Stimulated activated naive CD4-positive, alpha-beta T cell treated with Interleukin-2 at 50 U/mL for 16 hours (primary cell): ENCODE measurements at places on chromosomes 13 and 19.

- peak; percentile 63 for DNase-seq
Measured at GRCh38 chr19:13093407-13094105, 9.1 kb downstream of the LYL1 start.

DNA sequence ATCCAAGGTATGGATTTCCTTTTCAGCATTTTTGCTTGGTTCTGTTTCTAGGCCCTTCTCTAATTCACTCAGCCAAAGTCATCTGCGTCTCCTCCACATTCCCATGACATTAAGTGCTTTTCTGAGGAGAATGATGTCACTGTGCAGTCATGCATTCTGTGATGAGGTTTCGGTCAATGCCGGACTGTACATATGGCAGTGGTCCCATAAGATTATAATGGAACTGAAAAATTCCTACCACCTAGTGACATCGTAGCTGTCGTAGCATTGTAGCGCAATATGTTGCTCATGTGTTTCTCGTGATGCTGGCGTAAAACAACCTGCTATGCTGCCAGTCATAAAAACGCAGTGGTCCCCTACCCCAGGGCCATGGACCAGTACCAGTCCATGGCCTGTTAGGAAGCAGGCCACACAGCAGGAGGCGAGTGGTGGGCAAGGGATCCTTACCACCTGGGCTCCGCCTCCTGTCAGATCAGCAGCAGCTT lies 63.4 kb upstream of the TNFRSF19 start:
- no peak for DNase-seq

GRCh38 chr13:71090990-71091389 lies 776.0 kb downstream of the DACH1 start:
- no peak for DNase-seq

DNA sequence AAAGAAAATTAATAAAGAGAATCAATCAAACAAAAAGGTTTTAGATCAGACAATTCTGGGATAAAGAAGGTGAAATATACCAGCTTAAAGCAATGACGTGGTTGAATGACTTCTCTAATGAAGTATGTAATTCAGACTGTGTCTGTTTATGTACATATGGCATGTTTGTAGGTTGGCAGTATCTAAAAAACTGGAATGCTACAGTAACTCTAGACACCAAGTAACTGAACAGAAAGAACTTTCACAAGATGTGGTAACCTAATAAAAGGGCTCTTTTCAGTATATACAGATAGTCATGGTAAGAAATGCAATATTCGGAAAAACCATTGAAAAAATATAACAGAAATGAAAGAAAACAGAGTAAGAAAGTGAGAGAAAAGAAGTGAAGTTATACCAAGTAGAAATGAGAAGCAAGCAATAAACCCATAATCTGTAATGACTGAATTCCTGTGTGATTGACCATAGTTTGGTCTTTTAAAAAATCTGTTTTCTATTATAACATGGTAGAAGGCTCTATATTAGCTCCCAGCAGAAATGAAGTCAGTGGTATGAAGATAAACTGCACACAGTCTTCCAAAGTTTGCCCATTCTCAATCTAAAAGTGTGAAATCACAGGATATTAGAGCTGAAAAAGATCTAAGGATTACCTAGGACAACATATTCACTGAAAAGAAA lies 31.4 kb downstream of the ELF1 start:
- DNase-seq, result no peak

DNA sequence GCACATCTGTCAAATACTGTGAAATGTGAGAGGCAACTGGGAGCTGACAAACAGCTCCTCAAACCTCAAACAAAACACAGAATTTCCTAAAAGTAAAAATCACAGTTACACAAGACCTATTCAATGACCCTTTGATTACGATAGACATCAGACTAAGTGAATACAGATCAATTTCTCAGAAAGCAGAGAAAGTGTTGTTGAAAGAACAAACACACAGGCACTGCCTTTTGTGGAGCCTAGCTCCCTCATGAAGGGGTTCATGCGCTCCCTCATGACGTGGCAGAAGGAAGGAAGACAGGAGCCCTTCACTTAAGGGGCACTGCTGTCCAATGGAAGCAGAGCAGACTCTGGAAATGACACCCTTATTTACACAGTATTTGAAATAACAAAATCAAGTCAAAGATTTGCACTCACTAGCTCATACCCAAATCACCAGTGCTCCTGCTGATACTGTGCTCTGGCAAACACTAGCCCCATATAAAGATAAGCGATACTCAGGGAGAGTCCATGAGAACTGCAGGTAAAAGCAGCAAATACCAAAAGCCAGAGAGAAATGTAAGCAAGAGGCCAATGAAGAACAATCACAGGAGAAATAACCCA lies 144.9 kb downstream of the KLF12 start:
- no peak for DNase-seq

DNA sequence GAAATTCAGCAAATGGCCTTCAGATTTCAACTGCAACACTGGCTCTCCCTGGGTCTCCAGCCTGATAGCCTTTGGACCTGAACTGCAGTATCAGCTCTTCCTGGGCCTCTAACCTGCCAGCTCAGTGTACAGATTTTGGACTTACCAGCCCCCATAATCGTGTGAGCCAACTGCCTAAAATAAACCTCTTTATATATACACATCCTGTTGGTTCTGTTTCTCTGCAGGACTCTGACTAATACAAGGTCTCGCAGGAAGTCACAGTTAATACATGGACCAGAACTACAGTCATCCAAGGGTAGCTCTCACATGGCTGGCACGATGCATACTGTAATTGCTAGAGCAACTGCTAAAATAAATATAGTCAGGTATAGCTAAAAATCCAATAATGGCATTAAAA lies 85.1 kb downstream of the KATNAL1 start:
- no peak for DNase-seq

DNA sequence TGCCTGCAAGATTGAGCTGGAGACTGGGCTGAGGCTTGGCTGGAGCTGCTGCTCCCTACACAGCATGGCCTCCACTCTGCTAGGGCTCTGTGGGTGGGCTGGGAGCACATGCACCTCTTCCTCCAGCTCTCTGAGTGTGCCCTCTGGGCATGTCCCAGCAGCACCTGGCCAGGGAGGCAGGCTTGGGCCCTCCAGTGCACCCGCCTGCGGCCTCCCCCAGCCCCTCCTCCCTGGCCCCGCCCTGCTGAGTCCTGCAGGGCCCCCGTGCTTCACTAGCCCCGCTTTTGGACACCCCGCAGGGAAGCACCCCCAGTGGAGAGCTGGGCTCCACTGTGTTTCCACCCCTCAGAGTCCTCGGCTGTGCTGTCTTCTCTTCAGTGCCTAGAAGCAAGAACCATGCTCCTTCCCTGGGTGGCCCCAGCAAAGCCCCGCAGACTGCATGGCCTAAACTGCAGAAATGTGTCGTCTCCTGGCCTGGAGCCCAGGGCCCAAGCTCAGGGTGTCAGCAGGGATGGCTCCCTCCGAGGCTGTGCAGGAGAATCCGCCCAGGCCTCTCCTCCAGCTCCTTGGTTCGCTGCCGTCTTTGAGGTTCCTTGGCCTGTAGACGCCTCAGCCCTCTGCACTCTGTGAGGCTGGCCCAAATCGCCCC lies 5.0 kb upstream of the TEX29 start:
- no peak for DNase-seq

GRCh38 chr19:17409990-17410389 lies 4.6 kb upstream of the BST2 start:
- DNase-seq, result no peak

DNA sequence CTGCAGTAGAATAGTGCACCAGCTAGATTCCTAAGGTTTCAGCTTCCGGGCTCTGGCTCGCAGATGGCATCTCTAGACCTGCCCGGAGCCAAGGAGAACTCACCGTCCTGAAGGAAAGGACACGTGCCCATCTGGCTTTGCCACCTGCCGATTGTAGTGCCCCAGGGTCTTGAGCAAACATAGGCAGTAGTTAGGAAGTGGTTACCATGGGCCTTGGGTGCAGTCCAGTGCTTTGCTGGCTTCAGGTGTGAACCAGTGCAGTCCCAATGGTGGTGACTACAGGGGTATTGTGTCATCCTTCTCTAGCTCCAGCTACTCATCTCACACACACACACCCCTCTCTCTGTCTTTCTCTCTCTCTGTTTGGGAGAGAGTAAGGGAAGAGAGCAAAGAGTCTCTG lies 61.4 kb upstream of the TEX29 start:
- DNase-seq, result no peak

DNA sequence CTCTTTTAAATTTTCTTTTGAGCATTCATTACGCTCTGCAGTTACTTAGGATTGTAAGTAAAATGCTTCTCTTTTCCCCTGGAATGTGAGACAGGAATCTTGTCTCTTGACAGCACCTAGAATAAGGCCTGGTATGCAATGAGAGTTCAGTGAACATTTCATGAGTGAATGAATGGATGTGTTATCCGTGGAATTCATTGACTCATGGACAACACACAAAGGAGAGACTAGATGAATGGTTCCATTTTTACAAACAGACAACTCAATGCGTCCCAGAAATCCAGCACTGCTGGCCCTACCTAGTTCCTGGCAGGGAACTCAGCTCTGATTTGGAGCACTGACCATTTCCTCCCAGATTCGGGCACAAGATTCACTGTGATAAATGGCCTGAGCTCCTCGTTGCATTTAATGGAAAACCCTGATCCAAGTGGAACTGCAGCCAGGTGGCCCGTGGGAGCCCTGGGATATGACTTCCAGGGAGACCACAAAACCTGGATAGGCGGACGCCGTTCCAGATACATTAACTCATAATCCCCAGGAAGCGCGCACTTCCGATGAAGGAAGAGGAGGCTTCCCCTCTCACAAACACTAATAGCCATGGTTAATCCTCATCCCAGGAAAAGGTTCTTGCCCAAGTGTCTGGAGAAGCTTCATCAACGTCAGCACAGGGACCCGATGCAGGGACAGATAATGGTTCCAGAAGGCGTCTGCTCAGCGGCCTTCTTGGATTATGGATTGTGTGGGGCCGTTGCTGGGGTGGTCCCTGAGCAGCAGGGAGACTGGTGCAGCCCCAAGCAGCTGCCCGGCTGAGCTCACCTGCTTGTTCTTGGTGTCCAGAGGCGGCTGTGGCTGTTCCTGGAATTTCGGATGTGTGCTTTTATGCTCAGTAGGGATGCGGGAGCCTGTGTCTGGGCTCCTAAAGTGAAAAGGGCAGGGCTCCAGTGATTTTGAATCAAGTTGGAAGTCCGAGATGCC lies 211.1 kb upstream of the TSHZ3 start:
- DNase-seq, result no peak

DNA sequence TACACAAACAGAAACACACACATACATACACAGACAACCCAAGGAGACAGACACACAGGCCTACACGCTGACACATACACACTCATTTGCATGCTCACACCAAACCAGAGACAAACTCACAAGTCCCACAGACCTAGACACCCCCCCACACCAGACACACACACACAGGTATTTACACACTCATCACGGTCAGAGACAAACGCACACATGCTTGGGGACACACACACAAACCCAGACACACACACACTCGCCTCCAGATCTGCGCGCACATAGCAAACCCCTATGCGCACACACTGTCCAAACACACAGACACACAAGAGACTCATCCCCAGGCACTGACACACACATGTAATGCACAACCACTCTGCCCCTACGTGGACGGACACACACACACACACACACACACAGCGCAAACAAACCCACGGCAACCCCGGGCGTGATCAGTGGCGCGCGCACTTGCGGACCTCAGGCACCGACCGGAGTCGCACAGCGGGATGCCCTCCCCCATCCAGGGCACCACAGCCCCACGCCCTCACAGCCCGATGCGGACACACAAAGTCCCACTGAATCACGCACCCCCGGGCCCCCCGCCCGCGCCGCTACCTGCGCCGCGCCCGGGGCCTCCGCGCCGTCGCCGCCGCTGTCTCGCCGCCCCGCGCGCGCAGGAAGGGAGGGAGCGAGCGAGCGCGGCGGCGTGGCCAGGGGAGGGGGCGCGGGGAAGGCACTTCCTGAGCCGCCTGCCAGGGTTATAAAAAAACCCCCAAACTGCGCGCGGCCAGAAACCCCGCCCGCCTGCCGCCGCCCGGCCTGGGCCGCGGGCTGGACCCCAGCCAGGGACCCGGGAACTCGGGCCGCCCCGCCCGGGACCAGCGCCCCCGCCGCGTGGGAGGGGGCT lies at the start of gene ADAMTS10:
Gene ADAMTS10 (minus strand): TSS at position 675 of the 895 bp plus-strand sequence. CDS start 5,005 bp downstream, outside the sequence.
- DNase-seq, result peak; percentile 27

DNA sequence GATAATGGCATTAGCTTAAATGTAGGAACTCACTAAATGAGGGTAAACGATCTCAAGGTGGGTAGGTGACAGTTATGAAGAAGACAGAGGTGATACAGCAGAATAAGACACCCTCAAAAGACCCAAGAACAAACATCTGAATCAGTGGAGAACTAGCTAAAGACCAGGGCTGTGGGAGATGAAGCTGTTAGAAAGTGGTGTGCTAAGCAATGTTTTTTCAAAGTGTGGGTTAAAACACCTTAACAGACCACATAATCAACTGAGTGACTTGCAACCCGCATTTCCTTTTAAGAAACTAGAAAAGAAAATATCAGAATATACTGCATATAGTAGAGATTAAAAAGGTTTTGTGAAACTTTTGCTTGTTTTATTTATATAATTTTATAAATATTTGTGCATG lies 70.0 kb downstream of the ZDHHC20 start:
- DNase-seq, result no peak

GRCh38 chr13:55500694-55501093 lies 1640.0 kb upstream of the PRR20A start:
- DNase-seq, result no peak

GRCh38 chr13:29491248-29491647 lies 104.2 kb downstream of the SLC7A1 start:
- no peak for DNase-seq

DNA sequence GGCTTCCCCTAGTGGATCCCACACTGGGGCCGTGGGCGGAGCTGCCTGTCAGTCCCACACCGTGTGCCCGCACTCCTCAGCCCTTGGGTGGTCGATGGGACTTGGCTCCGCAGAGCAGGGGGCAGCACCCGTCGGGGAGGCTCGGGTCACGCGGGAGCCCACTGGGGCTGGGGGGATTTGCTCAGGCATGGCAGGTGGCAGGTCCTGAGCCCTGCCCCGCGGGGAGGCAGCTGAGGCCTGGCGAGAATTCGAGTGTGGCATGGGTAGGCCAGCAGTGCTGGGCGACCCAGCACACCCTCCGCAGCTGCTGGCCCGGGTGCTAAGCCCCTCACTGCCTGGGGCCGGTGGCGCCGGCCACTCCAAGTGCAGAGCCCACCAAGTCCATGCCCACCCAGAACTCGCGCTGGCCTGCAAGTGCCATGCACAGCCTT lies 481.7 kb upstream of the PRR20A start:
- DNase-seq, result no peak

DNA sequence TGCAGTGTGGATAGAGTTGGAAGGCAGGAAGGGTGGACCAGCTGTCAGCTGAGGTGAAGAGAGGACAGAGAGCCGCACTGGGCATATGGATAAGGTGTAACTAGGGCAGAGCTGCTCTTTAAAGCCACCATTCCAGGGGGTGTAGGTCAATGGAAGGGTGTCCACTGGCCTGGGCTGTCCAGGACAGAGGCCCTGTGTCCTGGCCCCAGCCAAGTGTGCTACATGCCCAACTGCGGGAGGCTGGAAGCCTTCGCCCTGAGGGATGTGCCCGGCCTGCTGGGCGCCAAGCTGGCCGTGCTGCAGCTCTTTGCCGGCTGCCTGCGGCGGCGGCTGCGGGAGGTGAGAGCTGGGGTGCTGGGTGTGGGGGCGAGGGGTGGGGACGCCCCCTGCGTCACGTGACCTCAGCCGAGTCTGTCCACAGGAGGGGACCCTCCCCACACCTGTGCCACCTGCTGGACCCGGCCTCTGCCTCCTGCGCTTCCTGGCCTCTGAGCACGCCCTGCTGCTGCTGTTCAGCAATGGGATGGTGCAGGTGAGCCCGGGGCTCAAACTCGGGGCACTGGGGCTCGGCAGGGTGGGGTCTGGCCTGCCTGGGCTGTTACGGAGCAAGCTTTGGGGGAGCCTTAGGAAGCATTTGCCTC lies 9.8 kb downstream of the PLK5 start:
- DNase-seq, result no peak
